ENCODE measurements at places on chromosomes 12 and 14. TPM values are rescaled to one million over a fixed set of nuclear protein-coding genes. Genes with fewer than 3 reads are reported as not detected.

DNA sequence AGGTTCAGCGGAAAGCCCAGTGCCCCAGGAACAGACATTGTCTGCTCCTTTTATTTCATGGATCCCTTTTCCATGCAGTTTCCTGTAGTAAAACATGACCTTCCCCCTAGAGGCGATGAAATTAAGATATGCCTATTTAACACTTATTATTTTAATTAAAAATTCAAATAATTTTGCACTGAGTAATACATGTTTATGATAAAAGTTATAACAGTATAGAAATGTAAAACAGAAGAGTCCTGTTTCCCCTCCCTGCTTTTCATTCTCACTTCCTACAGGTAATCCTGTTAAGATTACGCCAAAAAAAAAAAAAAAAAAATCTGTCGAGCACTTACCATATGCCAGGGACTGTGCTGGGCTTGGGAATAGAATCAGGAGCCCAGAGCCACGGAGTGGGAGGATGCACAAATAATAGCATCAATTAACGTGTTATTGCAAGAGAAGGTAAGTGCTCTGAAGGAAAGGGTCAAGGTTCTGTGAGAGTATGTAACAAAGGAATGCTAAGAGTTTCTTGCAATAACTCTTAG lies 830 bp upstream of the LPCAT3 start:
- no peak for DNase-seq

DNA sequence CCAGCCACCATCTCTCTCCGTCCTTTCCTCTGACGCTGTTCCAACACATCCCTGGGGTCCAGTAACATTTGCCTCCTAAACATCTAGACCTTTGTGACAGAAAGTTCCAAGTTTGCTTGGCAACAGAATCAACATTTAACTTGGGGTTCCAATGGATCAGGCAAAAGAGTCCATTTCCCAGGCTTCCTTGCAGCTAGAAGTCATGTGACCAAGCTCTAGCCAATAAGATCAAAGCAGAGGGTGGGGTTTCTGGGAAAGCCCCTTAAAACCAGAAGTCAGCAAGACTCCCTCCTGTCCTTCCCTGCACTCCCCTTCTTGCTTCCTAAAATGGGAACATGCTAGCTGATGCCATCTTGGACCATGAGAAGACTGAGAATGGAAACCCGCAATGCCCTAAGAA lies 14.7 kb downstream of the FOXN3 start:
- no peak for DNase-seq

DNA sequence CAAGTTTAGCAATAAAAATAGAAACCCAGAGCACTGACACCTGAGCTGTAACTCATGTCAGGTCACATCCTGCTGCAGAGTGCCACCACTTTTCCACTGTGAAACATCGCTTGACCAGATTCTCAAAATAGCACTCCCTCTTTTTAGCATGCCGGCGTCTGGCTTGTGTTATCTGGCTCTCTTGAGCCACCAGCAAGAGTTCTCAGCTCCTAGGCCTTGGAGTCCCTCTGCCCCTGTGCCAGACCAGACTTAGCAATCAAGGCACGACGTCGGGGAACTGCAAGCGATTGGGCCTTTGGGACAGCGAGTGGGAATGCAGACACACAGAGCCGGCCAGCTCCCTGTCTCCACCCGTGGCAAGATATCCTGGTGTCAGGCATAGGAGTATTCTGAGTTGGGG lies 52.5 kb downstream of the SPIC start:
- no peak for DNase-seq

GRCh38 chr14:91573894-91574837 lies 64.1 kb upstream of the PPP4R3A start:
- DNase-seq = peak; percentile 30

GRCh38 chr12:81329085-81329484 lies 251.2 kb downstream of the ACSS3 start:
- DNase-seq = peak; percentile 2

GRCh38 chr12:27057543-27057942 lies 24.8 kb downstream of the C12orf71 start:
- no peak for DNase-seq

- no peak for DNase-seq
Measured at GRCh38 chr12:124302241-124302806, 7.4 kb downstream of the RFLNA start.

DNA sequence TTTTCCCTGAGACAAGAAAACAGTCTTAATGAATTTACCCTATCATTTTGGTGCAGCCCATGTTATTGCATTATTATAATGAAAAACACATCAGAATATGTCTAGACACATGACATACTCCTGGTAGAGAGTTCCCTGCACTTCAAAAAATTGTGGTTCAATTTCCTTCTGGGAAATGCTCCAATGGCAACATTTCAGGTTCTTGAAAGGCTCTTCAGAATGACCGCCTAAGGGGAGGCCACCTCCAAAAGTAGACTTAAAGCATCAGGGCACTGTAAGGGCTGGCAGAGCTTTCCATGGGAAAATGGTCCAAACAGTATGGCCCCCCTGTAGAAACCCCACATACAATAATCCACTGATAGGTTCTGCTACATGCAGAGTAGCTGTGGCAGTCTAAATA lies 110.7 kb downstream of the SLC25A21 start:
- peak; percentile 69 for DNase-seq

- DNase-seq = no peak
Measured at GRCh38 chr12:68012712-68013111, 23.5 kb downstream of the IFNG-AS1 start.

GRCh38 chr12:51841727-51842126 lies 6.8 kb downstream of the FIGNL2 start:
- DNase-seq = no peak

GRCh38 chr12:84641940-84642545 lies 270.6 kb downstream of the SLC6A15 start:
- no peak for DNase-seq

GRCh38 chr14:97178781-97179180 lies 381.6 kb downstream of the VRK1 start:
- peak; percentile 34 for DNase-seq

DNA sequence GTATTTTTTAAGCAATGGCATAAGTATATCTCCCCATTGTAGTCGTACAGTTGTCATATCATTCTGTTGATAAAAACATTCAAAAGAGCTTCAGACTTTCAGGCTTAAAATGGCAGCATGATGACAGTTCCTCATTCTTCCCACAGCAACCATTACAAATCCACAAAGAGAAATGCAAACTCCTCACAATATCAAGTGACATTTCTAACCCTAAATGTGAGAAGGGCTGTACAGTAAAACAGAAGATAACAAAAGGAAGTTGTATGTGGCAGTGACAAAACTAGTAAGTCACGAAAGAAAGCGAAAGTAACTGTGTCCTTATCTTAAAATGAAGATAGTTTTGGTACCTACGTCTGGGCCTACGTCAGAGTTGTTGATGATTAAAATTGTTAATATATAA lies 46.7 kb downstream of the GXYLT1 start:
- no peak for DNase-seq

DNA sequence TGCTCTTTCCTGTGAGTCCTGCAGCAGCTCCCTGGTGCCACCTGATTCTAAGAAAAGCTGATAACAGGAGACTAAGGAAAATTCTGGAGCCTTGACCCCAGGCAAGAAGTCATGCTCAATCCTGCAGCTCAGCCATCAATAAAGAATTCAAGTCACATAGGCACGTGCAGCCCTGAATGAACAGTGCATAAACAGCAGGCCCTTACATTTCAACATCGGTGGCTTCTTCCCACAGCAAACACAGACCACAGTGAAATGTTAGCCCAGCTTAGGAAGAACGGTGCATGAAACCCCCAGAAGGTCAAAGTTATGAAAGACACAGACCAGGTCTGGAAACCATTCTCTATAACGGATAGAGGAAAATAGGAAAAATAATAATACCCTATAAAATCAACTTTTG lies 10.5 kb downstream of the CINP start:
- DNase-seq = no peak

- DNase-seq = no peak
Measured at GRCh38 chr14:57834001-57834598, 31.8 kb downstream of the SLC35F4 start.

GRCh38 chr14:105117257-105117646 lies 51.3 kb downstream of the JAG2 start:
- DNase-seq = no peak

DNA sequence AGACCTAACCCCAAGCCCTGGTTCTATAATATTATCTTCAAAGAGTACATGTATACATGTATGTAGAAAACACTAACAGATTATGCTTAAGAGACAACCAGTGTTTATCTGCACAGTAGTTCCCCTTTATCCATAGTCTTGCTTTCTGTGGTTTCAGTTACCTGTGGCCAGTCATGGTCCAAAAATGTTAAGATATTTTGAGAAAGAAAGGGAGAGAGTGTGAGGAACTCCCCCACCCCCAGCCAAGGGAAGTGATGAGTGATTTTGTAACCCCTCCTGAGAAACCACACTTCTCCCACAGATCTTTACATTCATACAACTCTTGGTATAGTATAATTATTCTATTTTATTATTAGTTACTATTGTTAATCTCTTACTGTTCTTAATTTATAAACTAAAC lies 77.3 kb upstream of the CNTN1 start:
- DNase-seq = no peak

- DNase-seq = no peak
Measured at GRCh38 chr12:120265473-120266179, at the start of gene PXN. Gene PXN, minus strand, starts transcription at chr12:120265730. Its CDS starts 101 bp downstream, at chr12:120265629.

GRCh38 chr14:96888158-96888557 lies 91.0 kb downstream of the VRK1 start:
- DNase-seq = no peak

GRCh38 chr12:46874642-46875041 lies 48.8 kb upstream of the SLC38A4 start:
- no peak for DNase-seq

GRCh38 chr12:131091413-131091975 lies 137.8 kb downstream of the ADGRD1 start:
- DNase-seq = no peak

DNA sequence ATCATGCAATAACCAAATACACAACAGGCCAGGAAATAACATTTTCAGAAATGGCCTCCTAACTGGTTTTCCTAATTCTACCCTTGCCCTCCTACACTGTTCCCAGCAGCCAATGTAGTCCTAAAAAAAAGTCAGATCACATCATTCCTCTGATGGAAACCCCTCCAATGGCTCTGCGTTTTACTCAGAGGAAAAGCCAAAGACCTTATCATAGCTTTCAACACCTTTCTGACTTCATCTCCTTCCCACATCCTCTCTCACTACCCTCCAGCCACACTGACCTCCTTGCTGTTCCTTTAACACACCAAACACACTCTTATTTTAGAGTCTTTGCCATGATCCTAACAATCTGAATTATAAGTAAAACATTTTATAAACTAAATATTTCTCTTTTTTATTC lies 1.1 kb downstream of the MED6 start:
- no peak for DNase-seq

- DNase-seq = no peak
Measured at GRCh38 chr14:97458661-97459579, 661.7 kb downstream of the VRK1 start.

DNA sequence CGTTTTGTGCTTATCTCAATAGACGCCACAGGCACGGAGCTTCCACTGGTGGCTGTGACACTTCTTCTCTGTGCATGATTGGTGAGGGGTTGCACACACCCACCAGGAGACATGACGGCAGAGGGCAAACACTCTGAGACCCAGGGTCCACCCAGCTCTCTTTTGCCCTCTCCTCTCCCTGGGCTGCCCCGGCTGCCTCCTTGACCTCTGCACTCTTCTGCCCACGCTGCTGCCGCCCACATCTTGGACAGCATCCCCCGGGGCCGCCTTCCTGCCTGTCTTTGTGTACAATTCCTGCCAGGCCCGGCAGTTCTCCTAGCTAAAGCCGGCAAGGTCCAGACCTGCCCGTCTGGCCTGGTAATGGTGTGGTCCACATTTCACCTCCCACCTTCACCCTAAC lies 44.7 kb downstream of the DPF3 start:
- no peak for DNase-seq

DNA sequence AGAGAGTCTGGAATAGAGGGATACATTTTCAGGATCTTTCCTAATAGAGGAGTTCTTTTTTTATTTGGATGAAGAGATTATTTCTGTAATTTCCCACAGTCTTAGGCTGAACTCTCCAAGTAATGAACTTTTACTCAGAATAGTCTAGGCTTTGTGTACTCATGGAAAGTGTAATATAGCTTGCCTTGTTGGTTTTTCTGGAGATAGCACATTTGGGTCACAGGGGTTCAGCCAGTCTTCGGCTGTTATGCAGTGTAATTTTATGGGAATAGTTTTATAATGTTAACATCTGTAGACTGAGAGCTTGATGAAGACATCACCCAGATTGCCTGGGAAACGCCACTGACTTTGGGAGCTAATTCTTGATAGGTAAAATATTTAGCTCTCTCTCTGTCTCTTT lies 450.8 kb downstream of the RAD51B start:
- no peak for DNase-seq

- DNase-seq = no peak
Measured at GRCh38 chr12:64476844-64477243, 24.9 kb downstream of the TBK1 start.

PLEKHG7 gene
- total RNA-seq = 0.68 TPM

PPP4R4 gene
- total RNA-seq = 6.0 TPM

ATL1 gene
- 15.8 TPM for total RNA-seq

NOXRED1 gene
- total RNA-seq = 0.72 TPM

ERBB3 gene
- total RNA-seq = 3.8 TPM

NGB gene
- total RNA-seq = not detected

COCH gene
- 0.87 TPM for total RNA-seq

PTPN6 gene
- total RNA-seq = 5.2 TPM

TSPAN11 gene
- 9.5 TPM for total RNA-seq

KRT81 gene
- total RNA-seq = 1.2 TPM

NT5DC3 gene
- total RNA-seq = 12.0 TPM

PTGDR gene
- total RNA-seq = not detected

COX8C gene
- not detected for total RNA-seq

TTC7B gene
- 42.1 TPM for total RNA-seq

EXD2 gene
- total RNA-seq = 30.7 TPM
